ENCODE measurements at places on chromosomes 16 and 17. TPM values are rescaled to one million over a fixed set of nuclear protein-coding genes. Genes with fewer than 3 reads are reported as not detected.

C17orf67 gene
- total RNA-seq, result 0.99 TPM

SP2 gene
- 3.7 TPM for total RNA-seq

GAST gene
- total RNA-seq, result not detected

CES5A gene
- not detected for total RNA-seq

SLC5A10 gene
- not detected for total RNA-seq

CEP112 gene
- 7.2 TPM for total RNA-seq
